ENCODE measurements at places on chromosomes 7 and 10.

GRCh38 chr7:150435047-150435389 is 15.4 kb upstream of the GIMAP8 start:
- H3K4me1 ChIP-seq: peaks cover 2% of the 10 kb centered on the region
- H3K27me3 ChIP-seq: peaks cover 2% of the 10 kb centered on the region

- H3K4me3 ChIP-seq: no peak overlapping the region
- H3K36me3 ChIP-seq: peaks cover 15% of the 10 kb centered on the region
- H3K27ac ChIP-seq: peak overlapping the region; percentile 0
- DNase-seq: no peak
- H3K27me3 ChIP-seq: peaks cover 2% of the 10 kb centered on the region
These were observed 10.8 kb downstream of the KLF6 start for GRCh38 chr10:3774018-3774813.

GRCh38 chr10:87913156-87913921 is 49.9 kb downstream of the PTEN start:
- no peak for DNase-seq
- peaks cover 6% of the 10 kb centered on the region for H3K27me3 ChIP-seq
- H3K4me1 ChIP-seq: no peaks in the 10 kb centered on the region
- peaks cover 19% of the 10 kb centered on the region for H3K36me3 ChIP-seq
- H3K27ac ChIP-seq: no peak overlapping the region
- H3K4me3 ChIP-seq: no peak overlapping the region

GRCh38 chr7:41002741-41003610 is 699.9 kb downstream of the INHBA start:
- no peaks in the 10 kb centered on the region for H3K4me1 ChIP-seq
- peaks cover 2% of the 10 kb centered on the region for H3K27me3 ChIP-seq

- H3K36me3 ChIP-seq: no peaks in the 10 kb centered on the region
- peak overlapping the region; percentile 84 for H3K4me3 ChIP-seq
- no peak overlapping the region for H3K27ac ChIP-seq
- no peaks in the 10 kb centered on the region for H3K4me1 ChIP-seq
- peaks cover 10% of the 10 kb centered on the region for H3K27me3 ChIP-seq
These were observed 2.0 kb downstream of the PIP4K2A start for GRCh38 chr10:22712211-22712955.

- H3K4me1 ChIP-seq: peaks cover 47% of the 10 kb centered on the region
- H3K27ac ChIP-seq: peak overlapping the region; percentile 84
- H3K4me3 ChIP-seq: peak overlapping the region; percentile 69
- no peak for DNase-seq
- H3K36me3 ChIP-seq: no peaks in the 10 kb centered on the region
- H3K27me3 ChIP-seq: peaks cover 7% of the 10 kb centered on the region
These were observed 16.4 kb downstream of the SRRM3 start for GRCh38 chr7:76217942-76218566.

- H3K27ac ChIP-seq: no peak overlapping the region
- DNase-seq: no peak
- H3K4me1 ChIP-seq: peaks cover 2% of the 10 kb centered on the region
- H3K36me3 ChIP-seq: no peaks in the 10 kb centered on the region
- no peaks in the 10 kb centered on the region for H3K27me3 ChIP-seq
These were observed 129.9 kb downstream of the CSTF2T start for GRCh38 chr10:51569467-51569866.

- H3K27ac ChIP-seq: peak overlapping the region; percentile 85
- H3K27me3 ChIP-seq: peaks cover 2% of the 10 kb centered on the region
- H3K4me3 ChIP-seq: peak overlapping the region; percentile 95
- DNase-seq: no peak
These were observed 804 bp downstream of the TMEM106B start for GRCh38 chr7:12211711-12212485.

DNA sequence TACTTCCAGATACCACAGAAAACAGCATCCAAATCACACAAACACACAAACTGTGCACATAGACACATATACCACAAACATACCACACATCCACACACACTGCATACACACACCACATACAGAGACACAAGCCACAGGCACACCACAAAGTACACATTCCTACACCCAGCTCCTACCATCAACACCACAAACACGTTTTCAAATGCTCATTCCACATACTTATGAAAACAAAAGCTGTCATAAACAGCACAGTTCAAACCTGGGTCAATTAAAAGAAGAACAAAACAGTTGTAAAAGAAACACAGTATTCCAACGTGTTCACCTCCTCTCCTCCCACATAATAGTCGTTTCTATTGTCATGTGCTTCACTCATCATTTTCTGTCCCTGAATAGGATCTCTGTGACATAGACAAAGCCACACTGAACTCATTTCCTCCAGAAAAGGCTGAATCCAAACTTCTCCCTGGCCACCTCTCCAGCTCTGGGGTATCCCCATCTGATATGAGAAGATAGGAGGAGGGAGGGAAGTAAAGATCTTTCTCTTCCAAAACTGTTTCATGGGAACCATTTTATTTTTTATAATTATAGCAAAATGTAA is 89.2 kb downstream of the CXCL12 start:
- H3K4me1 ChIP-seq: no peaks in the 10 kb centered on the region
- no peaks in the 10 kb centered on the region for H3K36me3 ChIP-seq
- no peak overlapping the region for H3K27ac ChIP-seq
- no peak for DNase-seq
- no peak overlapping the region for H3K4me3 ChIP-seq

DNA sequence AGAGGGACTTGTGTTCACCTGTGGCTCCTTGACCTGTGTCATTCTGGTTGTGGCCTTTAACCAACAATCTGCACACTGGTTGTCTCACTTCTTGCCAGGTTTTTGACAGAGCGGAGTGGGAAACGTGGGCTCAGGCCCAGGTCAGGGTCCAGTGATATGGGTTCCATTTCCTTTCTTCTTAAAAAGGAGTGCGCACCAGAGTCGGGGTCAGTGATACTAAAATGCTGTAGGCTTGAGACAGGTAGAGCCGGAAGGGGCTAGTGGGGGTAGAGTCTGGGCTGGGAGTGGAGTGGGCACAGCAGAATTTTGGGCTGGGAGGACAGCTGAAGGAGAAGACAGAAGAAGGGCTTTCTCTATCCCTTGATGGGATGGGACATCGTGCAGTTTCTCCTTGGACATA is 61.2 kb downstream of the SH2D4B start:
- H3K27ac ChIP-seq: no peak overlapping the region
- DNase-seq: no peak
- no peak overlapping the region for H3K4me3 ChIP-seq
- H3K27me3 ChIP-seq: no peaks in the 10 kb centered on the region
- H3K4me1 ChIP-seq: peaks cover 2% of the 10 kb centered on the region
- H3K36me3 ChIP-seq: no peaks in the 10 kb centered on the region
